NCI-H460 (cell line): ENCODE measurements at places on chromosomes 11 and 22. TPM values are rescaled to one million over a fixed set of nuclear protein-coding genes. Genes with fewer than 3 reads are reported as not detected.

Gene SIRT3
- 9.8 and 11.0 TPM in 2 replicates for total RNA-seq

Gene HDHD5
- 33.5 and 38.4 TPM in 2 replicates for total RNA-seq

DNA sequence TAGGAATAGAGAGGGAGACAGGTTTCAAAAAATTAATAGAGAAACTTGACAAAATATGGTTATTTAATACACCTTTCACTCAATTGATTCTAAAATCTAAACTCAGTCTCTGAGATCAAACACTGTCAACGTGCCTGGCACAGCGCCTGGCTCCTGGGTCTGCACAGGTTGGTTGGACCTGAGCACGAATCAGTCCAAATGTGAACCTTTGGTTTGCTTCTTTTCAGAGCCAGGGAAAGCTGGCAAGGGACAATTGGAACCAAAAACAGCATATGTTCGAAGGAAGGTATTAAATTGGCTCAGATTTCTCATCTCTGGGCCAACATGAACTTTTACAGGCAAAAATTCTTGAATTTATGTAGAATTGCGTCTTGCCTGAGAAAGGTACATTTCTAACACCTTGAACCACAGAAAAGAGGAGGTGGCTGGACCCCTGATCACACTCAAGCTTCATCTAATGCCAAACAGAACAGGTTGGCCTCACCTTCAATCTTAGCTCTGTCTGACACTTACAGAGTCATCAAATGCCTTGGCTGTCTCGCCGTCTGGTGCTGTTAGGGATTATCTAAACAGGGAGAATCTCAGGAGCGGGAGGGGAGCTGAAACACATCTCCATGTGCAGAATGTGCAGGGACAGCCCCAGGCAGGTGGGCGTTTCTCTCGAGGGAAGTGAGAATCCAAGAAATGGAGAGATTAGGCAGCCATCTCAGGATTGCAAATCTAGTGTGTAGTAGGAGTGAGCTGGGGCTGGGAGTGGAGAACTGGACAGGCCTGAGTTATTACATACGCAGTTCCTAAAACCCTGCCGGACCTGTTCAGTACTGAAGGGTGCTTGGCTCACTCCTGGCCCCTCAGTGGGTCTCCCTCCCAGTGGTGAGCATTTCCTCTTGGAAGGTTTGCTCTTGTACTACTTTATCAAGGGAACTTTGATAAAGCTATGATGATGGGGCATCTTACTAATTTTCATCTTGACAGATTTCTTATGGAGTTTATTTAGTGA is 442.2 kb upstream of the B3GAT1 start:
- DNase-seq, result no peak

DNA sequence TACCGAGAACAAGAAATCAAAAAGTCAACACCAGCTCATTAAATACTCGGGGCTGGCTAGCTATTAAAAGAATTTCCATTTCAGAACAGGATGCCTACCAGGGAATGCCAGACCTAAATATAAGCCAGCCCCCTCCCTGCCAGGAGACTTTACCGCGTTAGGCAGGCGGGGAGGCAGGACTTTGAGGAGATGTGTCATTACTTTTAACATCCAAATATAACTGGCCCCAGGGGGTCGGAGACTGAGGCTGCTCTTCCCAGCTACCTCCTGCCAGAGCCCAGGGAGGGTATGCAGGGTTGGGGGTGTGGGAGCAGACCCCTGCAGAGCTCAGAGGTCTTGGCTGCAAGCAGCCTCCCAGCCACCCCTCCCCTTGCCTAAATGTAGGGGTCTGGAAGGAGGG is 183.5 kb downstream of the DSCAML1 start:
- no peak for DNase-seq

DNA sequence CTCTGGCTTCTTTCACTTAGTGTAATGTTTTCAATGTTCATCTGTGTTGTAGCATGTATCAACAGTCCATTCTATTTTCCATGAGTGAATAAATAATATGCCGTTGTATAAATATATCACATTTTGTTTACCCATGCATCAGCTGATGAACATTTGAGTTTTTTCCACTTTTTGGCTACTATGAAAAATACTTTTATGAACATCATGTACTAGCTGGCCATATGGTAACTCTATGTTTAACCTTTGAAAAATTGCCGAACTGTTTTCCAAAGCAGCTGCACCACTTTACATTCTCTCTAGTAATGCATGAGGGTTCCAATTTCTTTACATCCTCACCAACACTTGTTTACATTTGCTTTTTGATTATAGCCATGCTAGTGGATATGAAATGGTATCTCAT is 59.8 kb upstream of the FAR1 start:
- DNase-seq, result no peak

GRCh38 chr22:45268958-45269844 is 15.5 kb upstream of the UPK3A start:
- DNase-seq, result peak; percentile 60

DNA sequence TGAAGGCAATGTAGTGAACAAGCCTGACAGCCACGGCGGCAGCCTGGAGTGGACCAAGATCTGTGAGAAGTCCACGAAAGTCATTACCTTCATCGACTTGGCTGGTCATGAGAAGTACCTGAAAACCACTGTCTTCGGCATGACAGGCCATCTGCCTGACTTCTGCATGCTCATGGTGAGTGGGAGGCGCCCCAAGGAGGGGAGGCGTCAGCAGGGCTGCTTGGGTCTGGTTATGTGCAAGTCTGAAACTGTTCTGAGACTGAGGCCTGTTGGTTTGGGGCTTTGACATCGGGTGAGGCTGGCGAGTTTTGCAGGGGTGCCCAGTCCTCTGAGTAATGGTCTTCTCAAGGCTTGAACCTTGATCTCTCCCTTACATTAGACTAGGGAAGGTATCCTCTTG is 11.1 kb downstream of the GTPBP1 start:
- DNase-seq, result no peak

DNA sequence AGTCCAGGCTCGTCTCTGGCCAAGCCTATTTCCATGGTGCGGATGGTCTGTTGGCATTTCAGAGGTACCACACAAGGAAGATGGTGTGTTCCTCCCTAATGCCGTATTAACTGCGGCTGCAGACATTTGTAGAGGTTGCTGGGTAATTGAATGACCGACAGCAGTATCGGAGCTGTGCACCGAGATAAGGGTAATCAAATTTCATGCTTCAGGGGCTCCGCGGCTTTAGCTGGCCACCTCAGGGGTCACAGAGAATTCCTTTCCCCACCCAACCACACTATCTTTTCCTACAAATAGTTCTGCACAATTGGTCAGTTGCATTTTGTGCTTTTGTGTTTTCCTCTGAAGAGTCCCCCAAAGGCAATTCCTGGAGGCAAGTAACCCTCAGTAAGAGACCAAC is 297.4 kb downstream of the OPCML start:
- DNase-seq, result no peak

Gene MGAT3
- total RNA-seq, result 0.02 TPM in 1 of 2 replicates, not detected in the other

- DNase-seq, result no peak
These were observed 25.0 kb upstream of the OAF start for GRCh38 chr11:120185706-120186455.

Gene TTC9C
- total RNA-seq, result 25.8 and 28.8 TPM in 2 replicates

DNA sequence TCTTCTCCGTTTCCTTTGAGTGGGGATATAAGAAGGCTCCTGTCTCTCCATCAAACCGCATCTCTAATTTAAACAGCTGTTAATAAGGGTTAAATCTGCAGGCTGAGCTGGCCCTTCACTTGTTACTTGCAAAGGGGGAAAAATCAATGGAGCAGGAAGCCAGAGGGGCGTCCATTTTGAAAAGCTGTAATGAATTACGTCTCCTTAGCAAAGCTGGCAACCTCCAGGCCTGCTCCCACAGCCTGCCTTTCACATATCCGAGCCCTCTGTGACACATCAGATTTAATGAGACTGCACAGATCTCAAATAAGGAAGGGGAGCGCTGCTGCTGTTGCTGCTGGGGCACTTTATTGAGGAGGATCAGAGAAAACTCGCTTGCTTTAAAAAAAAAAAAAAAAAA is 320.8 kb downstream of the BLID start:
- DNase-seq, result no peak

DNA sequence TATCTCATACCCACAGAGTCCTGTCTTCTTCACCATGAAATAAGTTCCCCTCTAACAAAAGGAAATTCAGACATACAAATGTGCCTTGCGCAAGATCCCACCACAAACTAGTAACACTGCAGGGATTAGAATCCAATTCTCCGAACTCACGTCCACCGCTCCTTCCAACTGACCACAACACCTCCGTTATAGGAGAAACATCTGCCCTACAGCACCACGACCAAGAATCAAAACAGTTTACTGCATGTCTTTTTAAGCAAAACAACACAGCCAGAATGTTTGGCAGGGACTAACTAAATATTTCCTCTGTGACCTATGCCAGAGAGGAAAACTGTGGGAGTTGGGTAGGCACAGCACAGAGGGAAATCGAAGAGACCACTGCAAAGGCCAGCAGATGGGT is 72.7 kb upstream of the AKIP1 start:
- DNase-seq, result no peak

Gene SEPTIN5
- 11.7 and 17.4 TPM in 2 replicates for total RNA-seq

DNA sequence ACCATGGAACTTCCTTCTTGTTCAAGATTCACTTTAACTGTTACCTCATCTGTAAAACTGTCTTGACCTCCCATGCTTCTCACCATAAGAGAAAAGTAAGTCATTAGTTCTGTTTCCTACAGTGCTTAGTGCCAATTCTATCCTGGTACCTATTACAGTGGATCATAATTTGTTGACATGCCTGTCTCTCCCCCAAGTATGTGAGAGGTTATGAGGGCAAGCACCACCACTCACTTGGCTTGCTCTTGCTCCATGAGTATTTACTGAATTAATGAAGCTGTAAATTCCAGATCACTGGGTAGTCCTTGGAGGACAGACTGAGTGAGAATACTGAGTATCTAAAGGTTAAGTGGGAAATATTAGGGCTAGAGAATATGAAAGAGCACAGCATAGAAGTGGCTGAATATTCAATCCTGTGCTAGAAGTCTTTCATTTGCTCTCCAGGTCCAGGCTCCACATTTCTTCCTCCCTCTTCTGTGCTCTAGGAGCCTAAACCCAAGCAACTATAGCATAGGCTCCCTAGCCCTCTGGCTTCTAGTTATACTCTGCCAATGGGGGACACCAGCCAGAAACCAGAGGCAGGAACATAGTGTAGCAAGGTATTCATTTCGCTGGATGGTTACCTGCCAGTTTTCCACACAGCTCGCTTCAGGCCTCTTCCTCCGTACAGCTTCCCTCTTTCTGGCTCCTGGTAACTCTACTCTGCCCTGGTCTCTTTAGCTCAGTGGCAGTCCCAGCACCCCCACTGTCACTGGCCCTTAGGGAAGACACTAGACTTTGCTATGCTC is 118.2 kb upstream of the SLC5A12 start:
- DNase-seq, result no peak

DNA sequence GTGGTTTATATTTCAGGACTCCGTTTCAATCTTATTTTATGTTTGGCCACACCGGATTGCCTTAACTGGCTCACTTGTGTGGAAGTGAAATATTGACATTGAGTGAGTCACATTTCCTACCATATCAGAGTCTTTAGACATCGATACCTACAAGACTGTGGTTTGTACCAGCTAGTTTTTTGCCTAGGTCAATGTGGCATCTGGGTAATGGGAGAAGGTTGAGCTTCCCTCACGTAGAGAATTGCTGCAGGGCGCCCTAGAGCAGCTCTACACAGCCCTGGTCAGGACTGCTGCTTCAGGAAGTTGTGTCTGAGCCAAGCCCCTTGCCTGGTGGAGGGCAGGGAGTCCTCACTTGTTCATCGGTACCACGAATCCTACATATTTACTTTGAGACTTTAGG is 1.6 kb downstream of the GRAMD1B start:
- DNase-seq, result no peak
